Bronchial epithelial cell (primary cell): ENCODE measurements at places on chromosomes 2 and 18. TPM values are rescaled to one million over a fixed set of nuclear protein-coding genes. Genes with fewer than 3 reads are reported as not detected.

DNA sequence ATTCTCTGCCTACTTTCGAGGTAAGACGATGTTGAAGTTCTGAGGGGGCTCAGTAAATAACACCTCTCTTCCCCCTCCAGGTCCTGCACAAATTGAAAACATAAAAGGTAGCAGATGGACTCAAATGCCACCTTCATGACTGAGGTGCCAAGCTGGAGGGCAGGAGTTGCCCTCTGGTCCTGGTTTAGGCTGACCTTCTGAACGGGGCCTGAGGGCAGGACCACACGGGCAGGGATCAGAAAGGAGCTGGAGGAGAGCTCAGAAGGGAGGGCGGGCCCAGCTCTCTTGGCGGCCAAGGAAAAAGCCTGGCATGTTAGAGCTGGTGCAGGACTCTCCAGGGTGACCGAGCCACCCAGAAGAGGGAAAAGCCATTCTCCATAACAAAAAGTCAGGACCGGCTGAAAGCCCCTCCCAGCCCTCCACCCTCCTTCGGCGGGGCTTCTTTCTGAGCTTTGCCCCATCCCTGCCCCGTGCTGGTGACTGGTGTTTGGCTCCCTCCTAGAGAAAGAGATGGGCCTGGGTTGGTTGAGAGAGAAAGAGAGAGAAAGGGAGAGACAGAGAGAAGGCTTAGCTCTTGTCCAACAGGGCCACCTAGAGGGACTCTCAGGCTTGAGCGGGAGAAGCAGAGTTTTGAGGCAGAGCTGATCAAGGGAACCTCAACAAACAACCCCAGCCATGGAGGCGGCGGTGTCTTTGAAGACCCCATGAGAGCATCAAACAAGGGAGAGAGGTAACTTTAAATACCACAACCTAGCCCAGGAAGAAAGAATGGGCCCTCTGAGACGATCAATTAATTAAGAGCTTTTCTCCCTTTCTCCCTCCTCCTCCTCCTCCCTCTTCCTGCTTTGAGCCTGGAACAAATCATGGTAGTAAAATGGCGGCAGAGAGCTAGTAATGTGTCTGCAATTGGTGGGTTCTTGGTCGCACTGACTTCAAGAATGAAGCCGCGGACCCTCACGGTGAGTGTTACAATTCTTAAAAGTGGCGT, 50.8 kb downstream of the WIPF1 start:
- DNase-seq, result peak; percentile 44

- DNase-seq, result no peak
Measured at GRCh38 chr2:164014791-164015190, 279.0 kb upstream of the FIGN start.

GRCh38 chr18:36328916-36329315, 31.4 kb downstream of the FHOD3 start:
- DNase-seq, result no peak

DNA sequence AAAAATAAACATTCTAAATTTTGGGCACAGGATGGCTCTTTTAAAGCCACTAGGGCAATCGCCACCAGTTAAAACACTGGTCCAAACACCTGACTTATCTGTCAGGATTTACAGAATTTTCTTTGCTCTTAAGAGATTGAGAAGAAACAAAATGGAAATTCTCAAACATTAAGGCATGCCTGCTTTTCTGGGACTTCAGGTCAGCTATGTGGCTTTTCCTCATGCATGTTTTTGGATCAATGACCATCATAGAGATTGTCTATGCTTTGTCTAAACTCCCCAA, 112.7 kb downstream of the SMAD2 start:
- DNase-seq, result no peak

- peak; percentile 70 for DNase-seq
Measured at GRCh38 chr2:216057688-216058193, 23.9 kb downstream of the PECR start.

- peak; percentile 50 for DNase-seq
Measured at GRCh38 chr2:25043241-25043867, 1.5 kb downstream of the EFR3B start.

DNA sequence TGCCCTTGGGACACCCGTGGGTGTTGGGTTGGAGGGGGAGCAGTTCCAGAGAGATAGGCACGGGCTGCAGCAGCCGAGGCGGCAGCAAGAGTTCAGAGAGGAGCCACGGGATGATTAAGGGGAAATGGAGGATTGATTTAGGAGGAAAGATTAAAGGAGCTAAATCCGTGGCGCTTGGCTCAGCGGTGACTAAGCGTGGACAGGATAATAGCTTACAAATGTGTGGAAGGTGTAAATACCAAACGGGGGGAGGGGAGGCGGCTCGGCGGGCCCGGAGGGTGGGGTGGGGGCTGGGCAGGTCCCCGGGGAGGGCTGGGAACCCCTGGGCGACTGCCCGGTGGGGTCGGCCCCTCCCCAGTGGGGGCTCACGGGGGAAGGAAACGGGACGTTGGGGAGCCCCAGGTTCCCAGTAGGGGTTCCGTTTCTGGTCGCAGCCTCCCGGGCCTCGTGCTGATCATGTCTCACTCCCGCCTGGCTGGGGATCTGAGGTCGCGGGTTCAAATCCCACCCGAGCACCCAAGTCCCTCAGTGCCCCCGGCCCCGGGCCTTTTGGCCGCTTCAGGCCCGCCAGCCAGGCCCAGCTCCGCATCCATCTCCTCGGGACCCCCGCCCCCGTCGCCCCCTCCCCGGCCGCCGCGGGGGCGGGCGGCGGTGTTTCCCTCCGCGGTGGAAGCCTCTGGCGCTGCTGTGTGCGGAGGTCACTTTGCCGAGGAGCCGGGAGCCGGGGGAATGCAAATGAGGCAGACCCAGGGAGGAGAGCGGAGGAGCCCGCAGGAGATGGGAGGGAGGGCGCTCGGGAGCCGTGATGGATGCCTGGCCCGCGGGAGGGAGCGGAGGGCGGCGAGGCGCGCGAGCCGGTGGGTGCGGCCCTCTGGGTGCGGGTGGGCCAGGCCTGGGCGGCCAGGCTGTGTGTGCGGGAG, 8.1 kb downstream of the ASIC4 start:
- DNase-seq, result peak; percentile 72

Gene LYPD6B
- 14.7 and 34.2 TPM in 2 replicates for total RNA-seq

Gene UCN
- total RNA-seq, result 0.51 and 1.8 TPM in 2 replicates

Gene REG3G
- not detected in 2 replicates for total RNA-seq

Gene NR4A2
- under 0.01 and 0.26 TPM in 2 replicates for total RNA-seq

- DNase-seq, result no peak
Measured at GRCh38 chr2:126378176-126378575, 277.8 kb upstream of the GYPC start.

Gene AOX1
- 8.4 and 15.7 TPM in 2 replicates for total RNA-seq

DNA sequence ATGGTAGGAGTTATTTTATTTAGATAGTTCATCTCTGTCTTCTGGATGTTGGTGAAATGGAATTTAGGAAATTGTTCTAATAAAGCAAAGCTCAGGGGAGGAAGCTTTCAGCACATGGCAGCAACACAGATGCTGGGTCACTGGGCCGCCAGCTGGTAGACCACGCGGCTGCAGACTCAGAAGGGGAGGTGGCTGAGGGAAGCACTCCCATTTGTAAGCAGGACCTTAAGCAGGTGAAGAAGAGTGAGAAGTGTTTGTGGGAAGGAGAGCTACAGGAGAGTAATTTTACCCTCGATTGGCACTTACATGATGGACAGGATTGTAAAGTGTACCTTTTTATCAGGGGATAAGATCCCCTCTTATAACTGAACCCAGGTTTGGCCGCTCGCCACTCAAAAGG, 24.4 kb downstream of the NMS start:
- DNase-seq, result no peak

GRCh38 chr2:79394485-79394859, 118.4 kb upstream of the CTNNA2 start:
- DNase-seq, result no peak

DNA sequence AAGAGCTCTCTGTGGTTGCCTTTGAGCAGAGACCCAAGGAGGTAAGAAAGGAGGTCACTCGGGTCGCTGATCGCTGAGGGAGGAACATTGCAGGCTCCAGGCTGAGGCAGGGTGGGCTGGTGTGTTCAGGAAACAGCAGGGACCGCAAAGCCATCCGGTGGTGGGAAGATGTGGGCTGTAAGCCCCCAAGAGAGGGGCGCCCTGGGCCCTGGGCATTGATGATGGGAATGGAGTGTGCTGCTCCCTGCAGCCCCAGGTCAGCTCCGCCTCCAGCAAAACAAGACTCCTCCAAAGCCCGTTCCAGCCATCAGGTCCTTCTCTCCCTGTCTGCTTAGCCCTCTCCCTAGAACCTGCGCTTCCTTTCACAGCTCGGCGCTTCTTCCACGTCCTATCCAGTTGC, 229.7 kb downstream of the KLHL29 start:
- DNase-seq, result no peak

DNA sequence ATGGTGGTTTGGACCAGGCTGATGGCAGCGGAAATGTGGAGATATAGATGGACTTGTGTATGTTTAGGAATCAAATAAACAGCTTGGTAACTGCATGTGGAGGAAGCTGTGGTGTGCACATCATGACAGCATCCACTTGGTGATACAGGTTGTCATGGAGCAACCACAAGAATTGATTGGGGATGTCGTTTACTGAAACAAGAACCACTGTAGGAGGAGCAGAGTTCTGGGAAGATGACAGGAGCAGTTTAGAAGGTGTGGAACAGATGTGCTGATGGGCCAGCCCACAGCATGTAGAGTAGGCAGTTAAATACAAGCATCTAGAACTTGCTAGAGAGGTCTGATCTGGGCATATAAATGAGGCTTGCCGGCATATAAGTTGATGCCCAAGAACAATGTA, 152.4 kb upstream of the SERPINE2 start:
- no peak for DNase-seq

Gene PIEZO2
- total RNA-seq, result under 0.01 and 1.3 TPM in 2 replicates

DNA sequence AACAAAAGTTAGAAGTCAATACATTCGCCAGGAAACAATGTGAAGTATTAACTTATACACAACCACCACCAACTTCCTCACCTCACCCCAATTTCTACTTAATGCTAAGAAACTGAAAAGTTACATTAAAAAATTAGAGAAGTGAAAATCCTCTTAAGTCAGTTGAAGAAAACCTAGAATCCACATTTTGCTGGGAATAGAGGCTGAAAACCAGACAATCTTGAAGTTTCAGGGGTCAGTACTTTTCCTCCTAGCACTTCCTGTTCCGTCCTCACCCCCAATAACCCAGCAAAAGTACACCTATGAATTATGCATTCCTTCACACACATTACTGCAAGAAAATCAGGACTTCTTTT, 6.3 kb downstream of the YES1 start:
- no peak for DNase-seq

DNA sequence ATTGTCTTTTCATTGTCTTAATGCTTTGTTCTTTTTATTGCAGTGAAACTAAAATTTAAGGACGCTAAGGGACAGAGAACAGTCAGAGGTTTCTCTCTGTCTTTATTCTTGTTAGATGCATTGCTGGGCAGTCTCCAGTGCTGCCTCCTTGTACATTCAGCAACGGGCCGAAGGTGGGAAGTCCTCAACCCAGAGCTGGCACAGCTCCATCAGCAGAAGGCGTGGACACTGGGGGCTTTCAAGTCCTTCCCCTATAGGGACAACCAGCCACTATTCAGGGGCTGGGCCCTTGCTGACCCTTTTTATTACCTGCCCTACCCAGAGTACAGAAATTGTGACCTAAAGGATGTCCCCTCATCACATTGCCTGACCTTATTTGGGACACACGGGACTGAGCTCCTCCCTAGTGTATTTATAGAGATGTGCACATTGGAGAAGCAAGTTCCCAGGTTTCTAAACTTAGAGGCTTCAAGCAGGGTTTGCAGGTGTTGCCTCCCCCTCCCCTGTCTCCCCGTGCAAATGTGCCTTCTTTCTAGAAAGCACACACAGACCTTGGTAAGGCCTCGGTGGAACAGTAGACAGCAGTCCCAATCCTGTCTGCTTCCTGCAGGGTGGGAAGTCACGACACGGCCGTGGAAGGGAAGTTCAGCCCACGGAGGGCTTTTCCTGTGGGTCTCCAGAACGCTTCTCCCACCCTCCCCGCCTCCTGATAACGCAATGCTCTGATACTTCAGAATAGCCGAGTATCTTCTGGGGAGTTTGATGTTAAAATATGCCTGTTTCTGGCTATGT, 68.2 kb downstream of the ZCCHC2 start:
- DNase-seq, result no peak

Gene SPP2
- total RNA-seq, result not detected in 2 replicates

- DNase-seq, result no peak
Measured at GRCh38 chr2:104975851-104976250, 62.0 kb upstream of the MRPS9 start.

- DNase-seq, result no peak
Measured at GRCh38 chr2:71849111-71849510, 298.6 kb downstream of the CYP26B1 start.

Gene DUSP19
- total RNA-seq, result under 0.01 and 0.38 TPM in 2 replicates

- no peak for DNase-seq
Measured at GRCh38 chr2:26861610-26862224, 13.8 kb downstream of the DPYSL5 start.

GRCh38 chr2:45913539-45913938, 262.1 kb downstream of the PRKCE start:
- no peak for DNase-seq

Gene SPDYA
- total RNA-seq, result 0.79 and 1.4 TPM in 2 replicates
